ENCODE measurements at places on chromosomes 6 and 20. TPM values are rescaled to one million over a fixed set of nuclear protein-coding genes. Genes with fewer than 3 reads are reported as not detected.
A peak's percentile ranks its signal among the peaks of the same experiment; 100 is the strongest.

TOX2 gene
- 8.8 TPM for total RNA-seq

ARFGEF3 gene
- total RNA-seq = 80.1 TPM

GRCh38 chr20:11700831-11701230 lies 216.9 kb upstream of the BTBD3 start:
- DNase-seq = no peak
- H3K4me1 ChIP-seq = no peaks in the 10 kb centered on the region
- H3K27me3 ChIP-seq = no peaks in the 10 kb centered on the region
- no peak overlapping the region for H3K27ac ChIP-seq
- no peak overlapping the region for H3K4me3 ChIP-seq

DNA sequence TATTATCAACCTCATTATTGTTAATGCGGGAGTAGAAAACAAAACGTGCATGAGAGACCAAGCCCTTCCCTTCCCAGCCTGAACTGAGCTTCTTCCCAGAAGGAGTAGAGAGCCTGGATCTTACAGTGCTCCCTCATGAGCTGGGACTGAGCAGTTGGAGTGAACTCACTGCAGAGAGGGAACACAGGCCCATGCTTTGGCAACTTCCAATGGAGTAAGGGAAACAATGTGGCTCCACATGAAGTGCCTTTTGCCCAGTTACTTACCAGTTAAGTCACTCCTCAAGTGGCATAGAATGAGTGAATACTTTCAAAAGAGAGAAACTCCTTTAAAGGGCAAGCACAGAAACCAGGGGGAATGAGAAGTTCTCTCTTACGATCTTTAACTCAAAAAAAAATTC lies 12.4 kb downstream of the FHL5 start:
- H3K27me3 ChIP-seq = no peaks in the 10 kb centered on the region
- no peaks in the 10 kb centered on the region for H3K4me1 ChIP-seq
- H3K27ac ChIP-seq = no peak overlapping the region
- no peak for DNase-seq

GRCh38 chr6:52995913-52996645 lies 995 bp upstream of the GSTA4 start:
- peak overlapping the region; percentile 87 for H3K27ac ChIP-seq
- H3K36me3 ChIP-seq = no peaks in the 10 kb centered on the region
- peak; percentile 45 for DNase-seq
- H3K4me3 ChIP-seq = no peak overlapping the region
